Cerebellar cortex (tissue), 1 donor: ENCODE measurements at places on chromosomes 7 and 10.
A peak's percentile ranks its signal among the peaks of the same experiment; 100 is the strongest.

- peak; percentile 67 for DNase-seq
Observed at GRCh38 chr7:8261711-8262695, at the start of gene ICA1. ICA1 (minus strand) TSS chr7:8262167; CDS start chr7:8235926, 26,241 bp downstream.

- DNase-seq, result no peak
Observed at GRCh38 chr7:106480161-106480579, 180.8 kb downstream of the CCDC71L start.

- no peak for DNase-seq
Observed at GRCh38 chr7:22378199-22378980, 21.4 kb upstream of the RAPGEF5 start.

DNA sequence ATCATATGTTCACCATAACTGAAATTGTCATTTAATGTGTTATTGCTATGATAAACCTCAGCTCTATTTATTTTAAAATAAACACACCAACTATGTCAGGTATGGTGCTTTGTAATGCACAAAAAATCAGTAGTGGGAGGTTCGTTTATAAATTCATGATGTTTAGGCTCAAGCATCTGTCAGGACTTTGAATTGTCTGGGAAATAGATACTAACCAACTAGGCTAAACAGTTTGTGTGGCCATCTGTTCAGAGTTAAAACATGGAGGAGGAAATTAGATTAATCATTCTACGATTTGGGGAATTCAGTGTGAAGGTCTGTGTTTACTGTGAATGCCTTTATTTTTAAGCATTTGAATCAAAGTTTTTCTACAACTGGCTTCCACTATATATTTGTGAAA lies 212.6 kb upstream of the FZD8 start:
- DNase-seq, result no peak

- no peak for DNase-seq
Observed at GRCh38 chr10:7186387-7187018, 224.3 kb downstream of the SFMBT2 start.

GRCh38 chr10:13417459-13418126 lies 69.5 kb upstream of the SEPHS1 start:
- no peak for DNase-seq

DNA sequence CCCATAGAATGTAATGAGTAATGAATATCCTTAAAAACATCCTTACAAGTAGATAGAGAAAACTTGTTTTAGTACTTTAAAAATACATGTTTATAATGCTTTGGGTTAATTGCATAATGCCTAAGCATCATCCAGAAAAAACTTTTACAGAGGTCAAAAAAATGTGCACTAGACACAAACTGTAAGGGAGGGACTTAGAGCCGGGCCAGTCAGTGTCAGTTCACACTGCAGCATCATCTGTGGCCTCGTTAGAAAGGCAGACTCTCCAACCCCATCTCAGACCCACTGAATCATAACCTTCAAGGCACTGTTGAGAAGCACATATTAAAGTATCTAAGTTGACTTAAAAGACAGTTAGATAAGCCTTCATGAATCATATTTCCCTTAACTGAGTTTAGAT lies 230.1 kb upstream of the PRPS1L1 start:
- no peak for DNase-seq

- no peak for DNase-seq
Observed at GRCh38 chr7:1709900-1710299, 39.8 kb downstream of the ELFN1 start.

DNA sequence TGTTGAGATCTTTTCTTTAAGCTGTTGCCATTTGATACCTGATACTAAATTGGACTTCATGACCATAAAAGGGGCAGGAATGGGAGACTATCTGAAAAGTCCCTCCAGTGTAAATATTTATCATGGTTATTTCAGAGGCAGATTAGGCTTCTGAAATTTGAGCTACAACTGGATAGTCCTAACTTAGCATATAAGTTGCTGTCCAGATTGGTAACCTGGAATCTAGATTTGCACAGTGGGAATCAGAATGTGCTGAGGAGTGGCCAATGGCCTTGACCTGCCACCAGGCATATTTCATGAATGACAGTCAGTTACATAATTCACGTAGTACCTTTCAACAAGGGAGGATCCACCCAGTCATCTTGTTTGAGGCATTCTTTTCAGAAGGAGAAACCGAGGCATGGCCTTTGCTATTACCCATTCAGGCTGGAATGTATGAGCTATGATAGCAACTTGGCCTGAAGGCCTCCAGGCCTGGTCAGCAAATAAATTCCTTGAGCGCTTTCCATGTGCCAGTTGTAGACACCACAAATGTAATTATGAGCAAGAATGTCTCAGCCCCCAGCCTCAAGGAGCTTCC lies 80.0 kb downstream of the EEPD1 start:
- DNase-seq, result no peak

DNA sequence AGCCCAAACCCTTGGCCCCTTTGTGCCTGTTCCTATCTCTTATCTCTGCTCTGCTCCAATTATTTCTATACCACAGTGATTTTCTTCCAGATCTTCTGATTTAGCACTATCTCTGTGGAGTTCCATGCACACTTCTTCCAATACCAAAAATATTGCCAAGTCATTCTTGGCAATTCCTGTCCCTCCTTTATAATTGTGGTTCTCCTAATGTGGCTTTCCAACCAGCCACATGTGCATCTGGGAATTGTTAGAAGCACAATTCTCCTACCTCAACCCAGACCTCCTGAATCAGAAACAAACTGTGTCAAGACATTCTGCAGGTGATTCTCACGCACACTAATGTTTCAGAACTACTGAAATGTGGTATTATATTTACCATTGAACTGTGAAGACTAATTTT lies 447.8 kb upstream of the IGFBP3 start:
- DNase-seq, result no peak

DNA sequence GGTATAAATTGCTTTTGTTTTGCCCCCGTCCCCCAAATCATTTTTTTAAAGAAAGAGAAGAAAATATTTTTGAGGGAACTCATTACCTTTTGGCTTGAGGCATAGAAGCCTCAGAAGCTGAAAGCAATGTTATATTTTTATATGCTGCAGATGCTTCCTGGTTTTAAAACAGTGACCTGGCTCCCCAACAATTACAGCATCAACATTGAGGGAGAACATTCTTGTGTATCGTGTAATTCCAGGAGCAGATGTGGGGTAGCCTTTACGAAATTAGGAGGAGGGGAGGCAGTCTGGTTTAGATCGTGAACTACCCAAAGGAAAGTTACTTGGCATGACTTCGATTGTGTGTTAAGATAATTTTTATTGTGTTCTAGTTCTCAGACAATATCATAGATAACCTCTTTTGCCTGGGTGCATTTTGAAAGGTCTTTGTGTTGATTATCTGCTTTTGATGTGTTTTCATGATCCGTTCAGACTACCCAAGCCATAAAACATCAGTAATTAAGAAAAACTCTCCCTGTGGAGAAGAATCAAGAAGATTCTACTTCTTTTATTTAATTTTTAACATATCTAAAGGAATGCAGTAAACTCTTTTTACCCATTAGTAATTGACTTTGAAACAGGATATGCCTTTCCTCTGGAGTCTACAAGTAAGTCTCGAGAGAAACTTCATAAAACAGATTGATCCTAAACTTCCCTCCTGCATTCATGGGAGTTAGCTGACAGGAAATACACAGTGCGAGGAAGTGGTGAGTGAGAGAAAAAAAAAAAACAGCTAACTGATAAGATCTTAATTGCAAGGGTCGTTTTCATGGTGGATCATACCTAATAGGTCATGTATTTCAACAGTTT lies 141.4 kb downstream of the KIAA1217 start:
- DNase-seq, result no peak

DNA sequence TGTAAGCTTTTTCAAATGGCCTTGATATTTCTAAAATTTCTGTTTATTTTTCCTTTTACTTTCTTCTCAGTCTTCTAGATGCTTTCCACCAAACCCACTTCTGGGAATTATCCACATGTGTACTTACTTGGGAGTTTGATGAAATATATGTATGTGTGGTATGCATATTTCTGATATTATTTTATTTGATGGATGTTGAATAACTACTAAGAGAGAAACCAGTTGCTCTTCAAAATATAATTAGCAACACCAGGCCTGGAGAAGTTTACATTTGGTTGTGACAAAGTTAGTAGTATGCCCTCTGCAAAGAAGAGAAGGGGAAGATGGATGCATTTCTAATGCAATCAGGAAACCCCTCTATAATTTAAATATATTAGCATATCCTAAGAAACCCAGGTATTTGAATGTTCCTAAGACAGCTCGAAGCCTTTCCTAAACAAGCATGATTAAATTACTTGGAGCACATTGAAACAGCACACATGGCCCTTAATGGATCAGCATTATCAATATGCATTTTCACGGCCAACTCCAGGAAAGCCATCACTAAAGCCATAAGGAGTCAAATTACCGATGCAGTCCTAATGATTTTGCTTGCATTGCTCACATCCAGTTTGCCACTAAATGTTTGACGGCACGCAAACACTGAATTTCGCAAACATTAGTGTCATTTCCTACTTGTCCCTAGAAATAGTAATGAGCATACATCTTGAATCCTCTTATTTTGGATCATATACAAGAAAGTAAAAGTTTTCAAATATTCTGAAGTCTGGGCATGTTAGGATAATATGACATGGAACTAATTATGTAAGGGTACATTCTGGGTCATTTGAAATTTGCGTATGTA lies 393.8 kb downstream of the EXOC4 start:
- no peak for DNase-seq

GRCh38 chr10:58820861-58821751 lies 308.4 kb downstream of the BICC1 start:
- DNase-seq, result no peak

DNA sequence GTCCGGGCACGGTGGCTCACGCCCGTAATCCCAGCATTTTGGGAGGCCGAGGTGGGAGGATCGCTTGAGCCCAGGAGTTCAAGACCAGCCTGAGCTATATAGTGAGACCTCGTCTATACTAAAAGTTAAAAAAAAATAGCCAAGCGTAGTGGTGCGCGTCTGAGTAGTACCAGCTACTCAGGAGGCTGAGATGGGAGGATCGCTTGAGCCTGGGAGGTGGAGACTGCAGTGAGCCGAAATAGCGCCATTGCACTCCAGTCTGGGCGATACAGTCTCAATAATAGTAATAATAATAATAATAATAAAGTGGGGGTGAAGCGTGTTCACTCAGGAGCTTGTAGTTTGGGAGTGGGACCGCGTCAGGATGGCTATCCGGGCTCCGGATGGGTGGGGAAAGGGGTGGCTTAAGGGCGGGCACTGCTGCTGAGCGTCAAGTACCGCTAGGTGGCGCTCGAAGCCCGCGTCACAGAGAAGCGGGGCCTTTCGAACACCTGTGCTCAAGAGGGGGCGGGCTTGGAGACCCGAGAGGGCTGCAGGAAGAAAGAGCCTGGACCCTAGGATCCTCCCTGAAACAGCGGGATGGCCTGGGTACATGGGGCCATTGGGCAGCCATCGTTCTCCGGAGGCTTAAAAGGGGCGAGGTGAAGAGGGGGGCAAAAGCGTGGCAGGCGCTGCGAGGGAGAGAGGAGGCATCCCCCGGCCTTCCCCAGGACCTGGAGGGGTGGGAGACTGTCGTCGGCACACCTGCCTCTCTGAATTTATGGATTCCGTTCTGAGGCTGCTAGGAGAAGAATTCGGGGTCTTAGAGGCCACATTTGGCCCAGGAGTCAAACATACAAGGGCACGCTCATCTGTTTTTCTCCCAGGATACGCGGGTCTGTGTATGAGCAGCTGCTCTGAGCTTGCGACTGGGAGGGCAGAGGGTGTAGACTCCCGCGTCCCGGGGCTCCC lies 14.5 kb downstream of the LBX1 start:
- DNase-seq, result peak; percentile 77
